ENCODE measurements at places on chromosomes 7 and 10.

GRCh38 chr10:121683366-121683765 is 85.1 kb upstream of the FGFR2 start:
- no peak for DNase-seq

GRCh38 chr10:29063806-29064644 is 224.8 kb upstream of the LYZL1 start:
- DNase-seq, result no peak

- no peak for DNase-seq
Observed at GRCh38 chr7:143494622-143495021, 16.9 kb downstream of the TAS2R41 start.

GRCh38 chr7:68547181-68547580 is 1051.1 kb upstream of the AUTS2 start:
- no peak for DNase-seq

DNA sequence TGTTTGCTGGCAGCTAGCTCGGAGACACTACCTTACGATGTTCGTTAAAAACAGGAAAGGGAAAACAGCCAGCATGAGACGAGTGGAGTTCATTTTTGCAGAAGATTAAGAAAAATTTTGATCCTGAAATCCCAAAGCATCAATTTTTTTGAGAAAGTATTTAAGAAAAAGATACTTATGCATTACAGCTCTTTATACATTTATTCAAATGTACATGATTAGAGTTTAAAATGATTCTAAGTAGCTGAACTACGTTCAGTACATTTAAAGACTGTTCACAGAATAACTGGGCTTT is 34.7 kb downstream of the CNPY1 start:
- DNase-seq, result no peak

- no peak for DNase-seq
Observed at GRCh38 chr10:23965880-23966279, 243.1 kb upstream of the KIAA1217 start.

GRCh38 chr7:101617451-101618206 is 11.5 kb downstream of the MYL10 start:
- DNase-seq, result no peak

DNA sequence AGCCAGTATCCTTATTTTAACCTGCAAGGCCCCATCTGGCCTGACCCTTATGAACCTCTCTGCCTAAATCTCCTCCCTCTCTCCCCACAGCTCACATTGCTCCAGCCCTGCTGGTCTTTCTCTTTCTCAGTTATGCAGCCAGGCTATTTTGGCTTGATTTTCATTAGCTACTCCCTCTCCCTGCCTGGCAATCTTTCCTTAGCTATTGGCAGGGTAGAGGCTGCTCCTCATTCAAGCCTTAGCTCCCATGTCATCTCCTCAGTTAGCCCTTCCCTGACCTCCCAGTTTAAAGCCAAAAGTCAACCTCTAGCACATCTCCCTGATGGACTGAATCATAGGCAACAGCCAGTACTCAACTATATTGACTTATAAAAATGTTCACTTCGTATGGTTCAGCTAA is 214.4 kb upstream of the CELF2 start:
- no peak for DNase-seq

- no peak for DNase-seq
Observed at GRCh38 chr10:55024713-55025112, 223.7 kb upstream of the PCDH15 start.

DNA sequence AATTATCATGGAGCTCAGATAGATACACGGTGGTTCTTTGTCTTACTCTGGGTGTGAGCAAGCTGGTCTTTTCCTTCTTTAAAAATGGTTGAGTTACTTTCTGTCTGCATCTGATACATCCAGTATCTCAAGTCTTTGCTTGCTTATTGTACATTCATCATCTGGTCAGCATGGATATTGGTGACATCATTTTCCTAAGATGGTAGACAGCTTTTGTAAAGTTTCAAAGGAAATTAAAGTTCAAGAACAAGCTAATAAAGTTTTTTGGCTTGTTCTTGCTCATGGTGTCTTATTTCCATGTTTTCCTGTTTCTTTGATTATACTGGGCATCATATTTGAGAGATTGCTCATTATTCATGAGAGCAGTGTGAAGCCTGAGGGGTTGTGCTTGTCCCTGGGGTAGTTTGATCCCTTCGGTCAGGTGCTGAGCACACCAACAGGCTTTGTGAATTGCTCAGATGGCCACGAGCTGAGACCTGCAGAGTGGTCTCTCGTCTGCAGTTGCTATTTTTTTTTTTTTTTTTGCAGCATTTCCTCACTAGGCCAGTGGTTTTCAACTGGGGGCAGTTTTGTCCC is 38.5 kb downstream of the MGMT start:
- no peak for DNase-seq

DNA sequence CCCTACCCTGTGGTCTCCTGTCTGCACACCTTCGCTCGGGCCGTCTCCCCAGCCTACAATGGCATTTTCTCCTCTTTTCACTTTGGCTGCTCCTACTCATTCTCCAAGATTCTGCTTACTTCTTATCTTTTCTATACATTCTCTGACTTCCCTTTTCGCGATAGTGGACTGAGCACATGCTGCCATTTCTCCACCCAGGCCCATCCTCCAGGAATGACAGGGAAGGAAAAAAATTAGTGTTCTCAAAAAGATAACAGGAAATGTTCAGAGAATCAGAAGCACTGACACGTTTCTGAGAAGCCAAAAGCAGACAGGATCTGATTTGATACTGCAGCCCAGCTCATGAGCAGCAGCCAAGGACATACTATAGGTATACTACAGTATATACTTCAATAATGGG is 6.4 kb upstream of the ANXA11 start:
- DNase-seq, result no peak

DNA sequence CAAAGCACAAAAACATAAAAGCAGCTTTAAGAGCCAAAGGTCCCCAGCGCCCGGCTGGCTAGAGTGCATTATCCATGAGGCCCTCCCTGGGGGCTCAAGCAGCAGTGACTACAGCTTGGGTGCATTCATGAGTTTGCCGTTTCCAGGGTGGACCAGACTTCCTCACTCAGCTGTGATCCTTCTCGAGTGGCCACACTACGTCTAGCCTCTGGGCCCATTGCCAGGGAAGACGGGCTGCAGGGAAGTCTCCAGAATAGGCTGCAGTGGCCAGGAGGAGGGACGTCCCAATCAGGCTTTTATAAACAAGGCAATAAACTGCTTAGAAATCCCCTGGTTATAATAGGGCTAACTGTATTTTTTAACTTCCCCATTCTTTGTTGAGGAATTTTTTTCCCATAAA is 89.4 kb upstream of the C1QL3 start:
- peak; percentile 17 for DNase-seq

GRCh38 chr10:29540016-29540415 is 94.8 kb downstream of the SVIL start:
- no peak for DNase-seq

DNA sequence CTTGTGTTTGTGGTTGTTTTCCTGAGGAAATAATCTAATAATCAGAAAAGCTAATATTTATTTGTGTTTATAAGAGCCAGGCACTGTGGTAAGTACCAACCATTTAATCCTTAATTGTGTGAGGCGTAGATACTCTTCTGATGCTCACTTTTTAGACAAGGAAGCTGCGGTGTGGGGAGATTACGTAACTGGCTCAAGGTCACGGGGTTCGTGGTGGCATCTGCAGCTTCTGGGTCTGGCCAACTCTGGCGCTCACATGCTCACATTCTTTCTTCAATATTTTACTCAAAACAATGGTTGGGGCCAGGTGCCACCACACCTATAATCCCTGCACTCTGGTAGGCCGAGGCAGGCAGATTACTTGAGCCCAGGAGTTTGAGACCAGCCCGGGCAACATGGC is 77.6 kb downstream of the RALA start:
- no peak for DNase-seq

DNA sequence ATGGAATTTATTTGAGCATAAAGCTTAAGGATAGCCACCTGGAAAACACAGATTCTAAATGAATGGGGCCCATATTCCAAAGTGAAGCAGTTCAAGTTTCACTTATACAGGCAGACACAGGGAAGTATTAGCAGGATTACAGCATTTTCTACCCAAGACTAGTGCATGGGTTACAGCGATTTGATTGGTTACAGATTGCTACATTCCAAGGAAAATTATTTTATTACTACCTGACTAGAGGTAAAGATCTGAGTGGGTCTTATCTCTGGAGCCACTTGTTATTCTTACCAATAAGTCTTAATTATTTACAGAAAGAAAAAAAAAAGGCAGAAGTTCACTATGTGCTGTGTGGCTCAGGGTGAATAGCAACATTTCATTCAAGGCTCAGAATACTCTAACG is 87.4 kb upstream of the ITGB1 start:
- DNase-seq, result no peak

GRCh38 chr10:95423164-95424005 is 132.6 kb upstream of the PDLIM1 start:
- DNase-seq, result no peak

DNA sequence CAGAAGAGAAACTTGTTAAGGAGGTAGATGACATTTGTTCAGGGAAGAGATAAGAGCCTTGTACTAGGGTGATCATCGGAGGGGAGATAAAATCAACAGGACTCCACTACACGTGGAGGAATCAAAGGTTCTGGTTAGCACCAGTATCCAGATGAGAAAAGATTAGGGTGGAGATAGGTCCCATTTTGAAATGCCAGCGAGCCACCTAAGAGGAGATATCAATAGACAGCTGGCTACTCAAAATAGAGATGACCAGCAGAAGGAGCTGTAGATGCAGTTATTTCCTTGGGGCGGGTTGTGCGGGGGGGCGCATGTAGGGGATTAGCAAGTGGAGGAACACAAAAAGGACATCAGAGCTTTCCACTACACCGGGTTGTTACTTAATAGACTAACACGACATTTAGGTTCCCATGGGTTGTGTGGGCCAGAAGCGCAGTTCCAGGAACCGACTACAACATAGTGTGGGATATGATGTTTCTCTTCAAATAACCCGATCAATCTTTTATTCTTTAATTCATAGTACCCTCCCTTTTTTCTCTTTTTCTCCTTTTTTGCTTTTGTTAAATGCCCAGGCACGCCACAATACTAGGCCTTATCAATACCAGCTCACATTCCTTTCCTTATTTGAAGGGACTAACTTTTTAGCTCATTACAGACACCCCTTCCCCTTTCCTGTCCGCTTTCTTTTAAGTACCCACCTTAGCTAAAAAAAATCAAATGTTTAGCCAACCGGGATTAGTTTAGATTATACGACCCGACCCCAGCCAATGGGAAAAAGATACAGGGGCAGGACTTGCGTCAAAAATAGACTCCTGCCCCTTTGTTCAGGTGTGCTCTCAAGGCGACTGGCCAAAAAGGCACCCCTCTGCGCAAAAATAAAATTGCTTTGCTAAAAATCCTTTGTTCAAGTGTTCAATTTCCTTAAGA is 2.0 kb upstream of the KIF11 start:
- DNase-seq, result peak; percentile 29

- no peak for DNase-seq
Observed at GRCh38 chr10:77496941-77497420, 140.6 kb downstream of the KCNMA1 start.

- no peak for DNase-seq
Observed at GRCh38 chr10:97549587-97550322, 22.8 kb upstream of the ANKRD2 start.

GRCh38 chr10:117964536-117964935 is 82.2 kb downstream of the RAB11FIP2 start:
- DNase-seq, result no peak

GRCh38 chr10:94327649-94328048 is 35.1 kb downstream of the NOC3L start:
- DNase-seq, result no peak

DNA sequence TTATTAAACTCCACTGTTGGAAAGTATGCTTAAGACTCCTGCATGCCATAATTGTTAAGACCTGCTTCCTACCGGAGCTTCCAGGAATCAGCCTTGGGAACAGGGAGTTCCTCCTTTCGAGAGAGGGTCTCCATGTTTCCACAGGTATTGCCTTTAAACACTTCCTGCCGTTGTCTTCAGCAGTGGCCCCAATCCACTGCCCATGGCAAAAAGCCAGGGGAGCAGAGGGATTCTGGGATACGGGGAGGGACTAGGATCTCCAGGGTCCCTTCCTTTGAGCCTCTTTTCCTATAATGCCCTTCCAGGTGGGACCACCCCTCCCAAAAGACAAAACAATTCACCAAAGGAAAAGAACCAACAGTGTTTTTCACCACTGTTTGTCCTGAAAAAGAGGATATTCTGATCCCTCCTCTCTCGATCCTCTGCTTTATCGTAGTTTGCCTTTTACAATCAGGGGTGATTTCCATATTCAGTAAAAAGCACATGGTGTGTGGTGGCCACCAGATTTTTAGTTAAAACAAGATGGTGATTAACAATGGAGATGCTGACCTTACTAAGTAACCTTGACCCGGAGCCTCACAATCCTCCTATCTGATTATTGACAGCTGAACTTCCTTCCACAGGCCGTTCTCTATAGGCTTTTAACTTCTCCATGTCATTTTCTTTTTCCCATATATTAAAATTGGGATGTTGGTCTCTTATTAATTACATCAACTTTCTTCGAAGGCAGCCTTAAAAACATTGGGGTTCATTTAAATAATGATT is 36.0 kb downstream of the LRRC72 start:
- DNase-seq, result no peak

GRCh38 chr10:71150796-71151195 is 61.6 kb upstream of the UNC5B start:
- no peak for DNase-seq

DNA sequence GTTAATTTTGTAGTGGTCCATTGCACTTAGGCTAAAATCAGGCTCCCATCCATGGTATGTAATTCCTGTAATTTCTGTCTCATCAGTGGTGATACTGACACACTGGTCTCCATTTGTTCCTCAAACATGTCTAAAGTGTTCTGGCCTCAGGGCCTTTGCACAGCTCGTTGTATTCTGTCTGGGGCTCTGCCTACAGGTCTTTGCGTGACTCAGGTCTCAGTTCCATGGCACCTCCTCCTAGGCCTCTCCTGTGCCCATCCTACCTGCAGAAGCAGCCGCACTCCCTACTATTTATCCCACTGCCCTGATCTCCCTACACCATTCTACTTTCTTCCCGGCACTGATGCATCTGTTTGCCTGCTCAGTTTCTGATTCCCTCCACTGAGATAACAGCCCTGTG is 173.8 kb downstream of the ITGA8 start:
- no peak for DNase-seq

DNA sequence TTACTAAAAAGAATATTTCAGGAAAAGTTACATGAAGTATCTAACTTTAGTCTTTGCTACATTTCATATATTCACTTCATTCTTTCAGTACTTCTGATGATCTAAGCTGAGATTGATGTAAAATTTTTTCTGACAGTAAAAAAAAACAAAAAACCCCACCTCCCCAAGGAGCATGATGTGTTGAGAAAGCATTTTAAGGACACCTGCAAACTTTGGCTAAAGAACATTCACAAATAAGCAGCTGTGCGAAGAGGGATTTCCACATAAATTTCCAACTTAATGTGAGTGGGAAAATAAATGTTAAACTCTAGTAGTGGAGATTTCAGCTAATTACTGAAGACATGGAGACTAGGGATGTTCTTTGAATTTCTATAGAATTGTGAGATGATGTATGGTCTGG is 35.5 kb downstream of the DLD start:
- no peak for DNase-seq

GRCh38 chr7:84154991-84155781 is 39.4 kb downstream of the SEMA3A start:
- no peak for DNase-seq

GRCh38 chr10:100995181-100995580 is 4.4 kb upstream of the LZTS2 start:
- DNase-seq, result no peak

GRCh38 chr10:62224606-62225005 is 44.0 kb downstream of the RTKN2 start:
- no peak for DNase-seq

GRCh38 chr7:138338361-138338760 is 121.7 kb upstream of the TRIM24 start:
- peak; percentile 59 for DNase-seq
